ENCODE measurements at places on chromosomes 3 and 15.

DNA sequence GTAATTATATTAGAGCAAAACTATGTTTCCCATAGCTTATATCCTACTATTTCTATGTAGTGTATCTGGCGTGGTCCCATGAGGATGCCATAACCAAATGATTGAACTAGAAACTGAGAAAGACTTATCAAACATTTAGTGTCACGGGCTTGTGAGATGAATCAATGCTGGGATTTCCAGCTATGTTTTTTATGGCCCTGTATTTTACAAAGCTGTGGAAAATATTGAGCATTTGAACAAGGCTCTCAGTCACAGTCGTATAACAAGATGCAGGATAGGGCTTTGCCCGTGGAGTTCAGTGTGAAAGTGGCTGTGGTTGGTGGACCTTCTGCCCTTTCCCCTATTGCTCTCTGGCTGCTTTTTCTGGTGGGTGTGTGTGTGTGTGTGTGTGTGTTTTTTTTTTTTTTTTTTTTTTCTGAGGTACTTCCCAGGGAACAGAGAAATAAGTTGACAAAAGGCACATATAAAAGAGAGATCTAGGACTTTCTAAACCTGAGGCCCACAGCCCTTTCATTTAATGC is 60.7 kb downstream of the CACNA1D start:
- no peak for DNase-seq

GRCh38 chr15:32838820-32839219 is 121.0 kb downstream of the GREM1 start:
- no peak for DNase-seq

- no peak for DNase-seq
Observed at GRCh38 chr15:31350771-31351170, 24.1 kb downstream of the KLF13 start.

GRCh38 chr3:139421040-139421439 is 31.6 kb upstream of the COPB2 start:
- DNase-seq, result no peak
